ENCODE measurements at places on chromosomes 1 and 21.

- DNase-seq = no peak
Observed at GRCh38 chr21:46160657-46160906, 5.2 kb upstream of the FTCD start.

GRCh38 chr21:33268737-33269441, 2.7 kb downstream of the IL10RB start:
- DNase-seq = no peak

- no peak for DNase-seq
Observed at GRCh38 chr21:45580576-45581321, 38.5 kb upstream of the SLC19A1 start.

DNA sequence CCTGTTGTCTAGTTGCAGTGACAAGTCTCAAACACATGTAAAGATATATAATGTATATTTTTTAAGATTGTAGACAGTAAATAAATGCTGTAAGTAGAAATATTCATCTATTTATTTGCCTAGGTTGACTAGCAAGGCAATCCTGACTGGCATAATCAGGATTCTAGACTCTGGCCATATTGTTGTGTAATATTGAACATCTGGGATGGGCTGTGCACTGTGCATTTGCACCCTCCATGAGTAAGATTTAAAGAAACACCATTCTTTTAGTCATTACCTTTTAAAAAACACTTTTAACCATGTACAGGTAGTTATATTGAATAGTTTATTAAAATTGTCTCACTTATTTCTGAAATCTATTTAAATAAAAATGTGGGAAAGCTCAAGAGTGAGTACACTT, 32.4 kb downstream of the RASAL2 start:
- DNase-seq = no peak

GRCh38 chr21:42652527-42653230, 742 bp upstream of the PDE9A start:
- DNase-seq = peak; percentile 72

- DNase-seq = no peak
Observed at GRCh38 chr1:227556288-227556687, 7.1 kb upstream of the ZNF678 start.

GRCh38 chr21:23837564-23837963, 1769.7 kb downstream of the MRPL39 start:
- no peak for DNase-seq

DNA sequence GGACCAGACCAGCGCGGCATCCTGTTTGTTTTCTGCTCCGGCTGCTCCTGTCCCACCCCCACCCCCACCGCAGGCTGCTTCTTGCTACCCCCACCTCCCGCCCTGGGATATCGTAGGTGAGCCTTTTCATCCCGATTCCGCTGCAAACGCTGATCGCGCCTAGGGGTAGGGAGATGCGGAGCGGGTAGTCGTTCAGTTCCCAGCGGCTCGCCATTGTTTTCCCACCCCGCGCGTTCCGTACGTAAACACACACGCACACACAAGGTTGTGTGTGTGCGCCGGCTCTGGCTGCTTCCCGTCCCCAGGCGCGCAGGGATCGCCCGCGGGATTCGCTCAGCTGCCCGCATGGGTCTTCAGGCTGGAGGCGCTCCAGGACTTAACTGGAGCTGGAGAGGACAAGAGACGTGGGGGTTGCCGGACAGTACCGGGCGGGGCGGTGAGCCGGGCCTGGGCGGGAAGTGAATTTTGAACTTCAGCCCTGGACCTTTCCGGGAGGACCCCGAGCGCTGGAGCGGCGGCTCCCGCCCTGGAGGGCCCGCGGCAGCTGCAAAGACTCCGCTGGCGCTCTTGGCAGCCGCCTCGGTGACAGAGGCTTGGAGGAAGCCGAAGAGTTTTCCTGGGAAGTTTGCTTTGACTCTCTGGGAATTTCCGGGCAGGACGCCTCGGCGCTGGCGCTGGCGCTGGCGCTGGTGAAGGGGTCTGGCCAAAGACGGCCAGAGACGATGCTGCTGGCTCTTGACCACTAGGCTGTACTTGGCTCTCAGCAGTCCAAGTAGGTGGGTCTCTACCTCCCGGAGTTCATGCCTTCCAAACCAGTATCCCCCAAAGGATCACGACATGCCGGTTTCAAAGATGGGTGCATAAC, 1.6 kb downstream of the SOX13 start:
- DNase-seq = peak; percentile 83

DNA sequence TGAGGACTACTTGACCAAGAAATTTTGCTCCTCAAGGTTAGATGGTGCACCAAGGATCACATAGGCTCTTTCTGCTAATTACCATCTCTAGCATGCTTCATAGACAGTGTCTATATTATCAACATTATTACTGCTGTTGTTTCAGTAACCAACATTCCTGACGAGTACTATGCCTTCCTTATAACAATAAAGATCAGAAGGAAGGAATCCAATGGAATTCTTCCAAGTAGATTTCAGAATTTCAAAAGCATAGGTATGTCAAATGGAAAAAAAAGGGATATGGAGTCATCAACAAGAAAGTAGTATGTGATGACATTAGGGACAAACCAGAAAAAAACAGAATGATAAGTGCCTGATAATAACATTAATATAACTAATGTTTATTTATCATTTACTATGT, 39.6 kb upstream of the LPGAT1 start:
- no peak for DNase-seq

DNA sequence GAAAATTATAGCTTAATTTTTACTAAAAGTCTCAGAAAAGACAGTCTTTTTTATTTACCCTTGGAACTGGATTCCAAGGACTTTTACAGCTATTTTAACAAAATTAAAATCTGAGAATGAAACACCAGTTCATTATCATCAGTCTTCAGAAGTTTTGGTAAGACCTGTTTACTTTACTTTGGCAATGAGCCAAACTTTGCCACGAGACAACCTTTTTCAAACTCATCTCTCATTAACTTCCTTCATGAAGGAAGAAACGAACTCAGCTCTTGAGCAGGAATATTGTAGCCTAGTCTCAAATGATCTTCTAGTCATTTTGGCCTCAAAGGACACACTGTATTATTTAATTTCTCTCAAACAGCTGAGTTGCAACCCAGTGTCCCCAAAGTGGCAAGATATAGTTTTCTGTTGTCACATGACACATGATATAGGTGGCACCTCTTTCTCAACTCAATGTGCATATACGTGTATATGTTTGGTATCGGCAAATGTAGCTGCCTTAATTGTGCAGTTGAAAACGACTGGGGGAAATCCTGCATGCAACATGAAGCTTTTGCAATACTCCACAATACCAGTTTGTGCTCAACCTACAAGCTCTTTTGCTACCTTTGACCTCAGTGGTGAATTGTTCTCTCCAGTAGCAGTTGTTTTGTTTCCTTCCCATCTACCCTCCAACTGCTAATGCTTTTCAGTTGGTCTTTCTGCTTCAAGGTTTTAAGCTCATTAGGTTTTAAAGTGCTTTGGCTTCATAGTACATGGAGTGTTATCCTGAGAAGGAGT, 8.4 kb upstream of the GNG4 start:
- DNase-seq = no peak

DNA sequence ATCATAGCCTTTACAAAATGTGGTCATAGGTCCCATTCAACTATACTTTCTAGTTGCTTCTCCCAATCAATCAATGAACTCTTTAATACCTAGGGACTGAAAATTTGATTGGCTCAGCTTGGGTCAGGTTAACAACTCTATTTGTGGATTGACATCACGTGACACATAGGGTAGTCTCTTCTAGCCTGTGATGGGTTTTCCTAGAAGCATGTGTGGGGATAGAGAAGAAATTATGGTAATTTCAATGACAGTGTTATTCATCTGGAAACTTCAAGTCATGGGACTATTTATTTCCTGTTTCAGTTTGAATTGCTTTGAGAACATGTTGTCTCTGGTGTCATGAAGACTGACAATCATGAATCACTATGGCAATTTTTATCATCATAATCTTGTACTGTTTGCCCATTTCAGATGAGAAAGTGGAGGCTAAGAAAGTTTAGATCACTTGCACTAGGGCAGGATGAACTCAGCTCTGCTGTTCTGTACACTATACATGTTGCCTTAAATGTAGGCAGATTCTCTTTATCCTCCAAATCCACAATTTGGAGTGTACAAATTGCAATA, 529.9 kb upstream of the BEND5 start:
- no peak for DNase-seq

DNA sequence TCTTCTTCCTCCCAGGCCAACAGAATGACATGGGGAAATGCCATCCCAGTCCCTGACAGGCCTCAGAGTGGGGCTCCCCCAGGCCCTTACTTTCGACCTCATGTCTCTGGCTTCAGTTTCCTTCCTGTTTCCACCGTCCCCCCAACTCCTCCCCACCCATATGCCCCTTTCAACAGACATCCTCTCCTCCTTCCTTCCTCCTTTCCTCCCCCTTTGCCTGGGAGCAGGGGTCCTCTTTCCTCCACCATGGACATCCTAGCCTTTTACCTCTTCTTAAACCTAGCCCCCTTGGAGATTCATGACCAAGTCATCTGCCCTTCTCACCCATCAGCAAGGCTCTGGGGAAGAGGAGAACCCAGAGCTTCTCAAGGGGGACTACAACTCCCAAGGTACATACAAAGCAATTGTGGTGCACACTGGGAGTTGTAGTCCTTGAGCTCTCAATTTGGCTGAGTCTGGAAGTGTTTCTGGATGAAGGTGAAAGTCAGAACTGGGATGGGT, 4.0 kb downstream of the ZBTB7B start:
- DNase-seq = no peak

GRCh38 chr1:21437341-21437640, 2.6 kb upstream of the NBPF3 start:
- no peak for DNase-seq

- no peak for DNase-seq
Observed at GRCh38 chr1:224266105-224266914, 63.7 kb downstream of the NVL start.

DNA sequence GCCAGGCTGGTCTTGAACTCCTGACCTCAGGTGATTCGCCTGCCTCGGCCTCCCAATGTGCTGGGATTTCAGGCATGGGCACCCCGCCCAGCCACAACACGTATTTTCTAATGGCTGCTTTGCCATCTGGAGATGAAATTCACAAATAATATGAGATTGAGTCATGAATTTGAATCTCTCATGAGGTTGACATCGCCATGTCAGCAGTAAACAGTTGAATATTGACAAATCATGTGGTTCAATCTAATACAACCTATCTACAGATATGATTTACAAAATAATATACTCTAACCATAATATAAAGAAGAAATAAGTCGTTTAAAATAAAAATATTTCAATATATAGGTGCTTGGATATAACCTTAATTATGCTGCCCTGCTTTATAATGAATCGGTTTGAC, 42.1 kb downstream of the MYOM3 start:
- DNase-seq = no peak

GRCh38 chr1:25744636-25745425, 55.2 kb upstream of the SELENON start:
- no peak for DNase-seq

GRCh38 chr1:221774054-221774842, 32.4 kb upstream of the DUSP10 start:
- no peak for DNase-seq

DNA sequence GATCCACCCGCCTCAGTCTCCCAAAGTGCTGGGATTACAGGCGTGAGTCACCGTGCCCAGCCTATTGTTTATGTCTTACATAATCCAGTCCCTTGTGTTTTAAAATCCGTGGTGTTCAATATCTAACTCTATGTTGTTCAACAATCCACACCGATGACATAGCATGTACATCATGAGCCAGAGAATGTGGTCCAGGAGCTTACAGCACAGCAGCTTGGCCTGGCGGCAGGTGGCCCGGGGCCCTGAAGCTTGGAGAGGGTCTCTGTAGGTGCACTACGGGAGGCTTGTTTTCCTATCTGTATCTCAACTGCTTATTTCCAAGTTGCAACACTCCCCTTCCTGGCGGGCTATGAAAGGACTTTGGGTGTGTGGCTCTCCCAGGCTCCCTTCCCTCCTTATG, 138.4 kb downstream of the ADSS2 start:
- DNase-seq = no peak

GRCh38 chr1:117120774-117121588, 568 bp downstream of the TRIM45 start:
- DNase-seq = peak; percentile 26

DNA sequence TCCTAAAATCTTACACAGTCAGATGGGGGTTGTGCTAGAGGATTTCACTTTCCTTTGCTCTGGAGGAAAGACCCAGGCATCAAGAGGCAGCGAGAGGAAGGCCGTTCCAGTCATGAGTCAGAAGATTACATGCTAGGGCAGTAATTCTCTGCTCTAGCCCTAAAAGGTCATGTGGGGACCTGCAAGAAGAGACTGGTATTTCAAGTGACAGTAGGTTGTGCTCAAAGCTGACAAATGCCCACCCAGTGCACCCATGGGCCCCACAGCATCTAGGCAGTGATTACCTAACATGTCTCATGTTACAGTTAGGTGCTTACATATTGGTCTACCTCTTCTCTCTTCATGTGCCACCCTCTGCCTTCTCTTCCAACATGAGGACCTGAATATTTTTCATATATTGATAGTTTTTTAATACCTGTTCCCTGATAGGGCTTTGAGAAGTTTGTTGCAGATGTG, 99.7 kb upstream of the BEND5 start:
- no peak for DNase-seq

DNA sequence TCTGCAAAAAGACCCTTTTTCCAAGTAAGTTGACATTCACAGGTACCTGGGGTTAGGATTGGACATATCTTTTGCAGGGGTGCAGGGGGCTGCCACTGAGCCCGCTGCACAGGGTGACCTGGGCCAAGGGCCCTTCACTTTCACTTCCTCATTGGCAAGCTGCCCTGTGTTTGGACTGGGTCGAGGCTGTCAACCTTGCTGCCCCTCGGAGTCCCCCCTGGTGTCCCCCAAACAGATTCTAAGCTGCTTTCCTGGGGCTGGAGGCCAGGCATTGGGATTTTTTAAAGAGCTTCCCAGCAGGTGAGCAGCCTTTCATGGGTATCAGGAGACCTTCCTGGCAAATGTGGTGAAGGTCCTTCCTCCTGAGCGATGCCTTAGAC, 7.9 kb upstream of the UMODL1 start:
- DNase-seq = no peak

DNA sequence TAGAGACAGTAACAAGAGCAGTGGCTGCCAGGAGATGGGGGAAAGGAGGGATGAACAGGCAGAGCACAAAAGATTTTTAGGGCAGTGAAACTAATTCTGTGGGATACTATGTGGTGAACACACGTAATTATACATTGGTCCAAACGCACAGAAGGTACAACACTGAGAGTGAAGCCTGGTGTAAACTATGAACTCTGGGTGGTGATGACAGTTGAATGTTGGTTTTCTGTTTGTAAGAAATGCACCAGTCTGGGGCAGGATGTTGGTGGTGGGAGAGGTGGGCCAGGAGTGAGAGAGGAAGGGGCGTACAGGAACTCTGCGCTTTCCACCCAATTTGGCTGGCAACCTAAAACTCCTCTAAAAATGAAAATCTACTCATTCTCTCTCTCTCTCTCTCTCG, 50.2 kb upstream of the TIAM1 start:
- DNase-seq = no peak

Measured in right hindlimb (tissue), 1 donor.